ENCODE measurements at places on chromosomes 5 and 9.
A peak's percentile ranks its signal among the peaks of the same experiment; 100 is the strongest.

- H3K4me3 ChIP-seq: no peak overlapping the region
- H3K27me3 ChIP-seq: no peaks in the 10 kb centered on the region
- H3K4me1 ChIP-seq: no peaks in the 10 kb centered on the region
- no peak overlapping the region for H3K27ac ChIP-seq
Observed at GRCh38 chr9:115353681-115354080, 235.7 kb upstream of the TNC start.

DNA sequence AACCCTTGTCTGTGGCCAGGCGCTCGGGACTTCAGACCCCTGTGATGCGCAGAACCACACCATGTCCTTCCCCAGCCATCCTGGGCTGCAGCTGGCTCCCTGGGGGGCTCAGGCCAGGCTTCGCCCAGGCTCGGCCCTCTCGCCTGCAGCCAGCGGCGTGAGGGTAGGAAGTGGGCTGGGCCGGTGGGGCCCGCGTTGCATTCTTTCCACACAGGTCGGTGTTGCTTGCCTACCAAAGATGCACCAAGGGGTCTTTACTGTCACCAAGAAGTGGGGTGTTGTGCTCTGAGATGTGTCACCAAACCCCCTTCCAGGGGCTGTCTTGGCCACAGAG, 48.3 kb upstream of the RNF130 start:
- H3K4me1 ChIP-seq: no peaks in the 10 kb centered on the region
- no peak overlapping the region for H3K4me3 ChIP-seq

GRCh38 chr5:148620696-148621095, 33.6 kb downstream of the HTR4 start:
- no peaks in the 10 kb centered on the region for H3K4me1 ChIP-seq
- H3K27ac ChIP-seq: no peak overlapping the region
- no peak for DNase-seq
- H3K36me3 ChIP-seq: no peaks in the 10 kb centered on the region
- H3K4me3 ChIP-seq: no peak overlapping the region
- H3K27me3 ChIP-seq: no peaks in the 10 kb centered on the region

- H3K27ac ChIP-seq: no peak overlapping the region
- DNase-seq: peak; percentile 91
- H3K36me3 ChIP-seq: no peaks in the 10 kb centered on the region
- peak overlapping the region; percentile 11 for H3K4me3 ChIP-seq
- no peaks in the 10 kb centered on the region for H3K4me1 ChIP-seq
Observed at GRCh38 chr5:91219091-91219802, 163.9 kb downstream of the ARRDC3 start.

DNA sequence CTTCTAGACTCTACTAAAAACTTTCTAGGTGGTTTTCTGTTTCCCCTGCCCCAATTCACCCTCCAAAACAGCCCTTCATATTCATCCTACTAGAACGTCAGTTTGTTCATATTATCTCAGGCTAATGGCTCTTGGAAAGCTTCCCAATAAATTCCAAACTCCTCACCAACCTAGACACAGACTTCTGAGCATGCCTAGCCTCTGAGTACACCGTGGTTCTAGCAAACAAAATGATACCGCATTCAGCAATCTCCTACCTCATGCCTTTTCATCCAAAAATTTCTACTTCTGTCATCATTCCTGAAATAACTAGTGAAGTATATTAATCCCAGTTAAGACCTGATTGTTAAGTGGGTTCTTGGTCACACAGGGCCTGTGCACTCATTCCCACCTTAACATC, 46.5 kb upstream of the NR5A1 start:
- peak; percentile 49 for DNase-seq
- H3K36me3 ChIP-seq: no peaks in the 10 kb centered on the region
- no peak overlapping the region for H3K4me3 ChIP-seq
- no peaks in the 10 kb centered on the region for H3K27me3 ChIP-seq
- H3K27ac ChIP-seq: peak overlapping the region; percentile 43
- peaks cover 7% of the 10 kb centered on the region for H3K4me1 ChIP-seq

- no peaks in the 10 kb centered on the region for H3K27me3 ChIP-seq
- no peaks in the 10 kb centered on the region for H3K36me3 ChIP-seq
- no peak overlapping the region for H3K27ac ChIP-seq
- no peaks in the 10 kb centered on the region for H3K4me1 ChIP-seq
Observed at GRCh38 chr9:82105729-82106128, 117.2 kb downstream of the SPATA31D1 start.

All from mesenchymal stem cell (in vitro differentiated cells and primary cell).